ENCODE measurements at places on chromosomes 3 and 15.

DNA sequence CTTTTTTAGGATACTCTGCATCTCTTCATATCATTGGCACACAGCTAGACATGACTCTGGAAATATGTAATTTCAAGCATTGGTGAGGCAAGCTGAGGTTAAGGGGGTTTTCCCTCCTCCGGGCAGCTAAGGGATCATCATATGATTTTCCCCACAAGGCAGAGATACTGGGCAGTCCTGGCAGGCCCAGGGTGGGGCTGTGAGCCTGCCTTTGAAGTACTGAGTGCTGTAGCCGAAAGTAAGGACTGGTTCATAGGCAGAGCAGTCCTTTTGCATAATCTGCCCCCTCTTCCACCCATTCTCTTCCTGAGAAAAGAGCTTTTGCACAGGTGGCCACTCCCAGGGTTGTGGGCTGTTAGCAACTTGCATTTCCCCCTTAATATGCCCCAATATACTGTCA, 168.8 kb upstream of the MANF start:
- no peak for DNase-seq

DNA sequence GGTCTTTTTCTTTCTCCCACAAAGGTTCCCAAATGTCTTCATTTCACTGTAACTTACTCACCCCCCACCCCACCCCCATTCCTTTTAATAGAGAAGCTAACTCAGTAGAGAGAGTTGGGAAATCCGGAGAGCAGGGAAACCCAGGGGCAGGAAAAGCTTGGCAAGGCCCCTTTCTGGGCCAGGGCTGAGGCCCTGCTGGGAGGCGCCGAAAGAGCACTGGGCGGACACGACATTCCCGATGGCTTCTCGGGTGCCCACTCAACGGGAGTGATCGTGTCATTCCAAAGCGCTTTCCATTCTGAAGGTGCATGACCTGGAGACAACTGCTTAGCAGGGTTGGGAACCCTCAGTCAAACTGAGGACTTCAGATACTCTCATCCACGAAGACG, 1.6 kb upstream of the DALRD3 start:
- no peak for DNase-seq

GRCh38 chr3:160245261-160245800, 20.1 kb downstream of the C3orf80 start:
- DNase-seq = no peak

DNA sequence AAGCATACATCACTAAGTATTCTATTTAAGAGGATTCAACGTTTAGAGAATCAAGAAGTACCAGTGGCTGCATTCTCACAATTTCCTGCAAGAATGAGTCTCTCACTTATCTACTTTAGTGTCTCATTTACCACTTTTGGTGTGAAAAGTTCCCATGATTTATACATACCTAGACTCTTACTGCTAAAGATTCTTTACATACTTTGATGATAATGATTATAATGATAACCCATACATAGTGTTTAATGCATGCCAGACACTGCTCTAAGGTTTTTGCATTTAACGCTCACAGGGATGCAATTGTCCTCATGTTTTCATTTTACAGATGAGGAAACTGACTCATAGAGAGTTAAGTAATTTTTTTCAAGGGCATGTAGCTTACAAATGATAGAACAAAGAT, 133.6 kb downstream of the TMEM108 start:
- no peak for DNase-seq

- no peak for DNase-seq
These were observed 5.2 kb downstream of the MCTP2 start for GRCh38 chr15:94236608-94237007.

GRCh38 chr15:80208758-80209734, 43.0 kb downstream of the CTXND1 start:
- no peak for DNase-seq

- no peak for DNase-seq
These were observed 38.0 kb upstream of the GBE1 start for GRCh38 chr3:81799403-81799802.

DNA sequence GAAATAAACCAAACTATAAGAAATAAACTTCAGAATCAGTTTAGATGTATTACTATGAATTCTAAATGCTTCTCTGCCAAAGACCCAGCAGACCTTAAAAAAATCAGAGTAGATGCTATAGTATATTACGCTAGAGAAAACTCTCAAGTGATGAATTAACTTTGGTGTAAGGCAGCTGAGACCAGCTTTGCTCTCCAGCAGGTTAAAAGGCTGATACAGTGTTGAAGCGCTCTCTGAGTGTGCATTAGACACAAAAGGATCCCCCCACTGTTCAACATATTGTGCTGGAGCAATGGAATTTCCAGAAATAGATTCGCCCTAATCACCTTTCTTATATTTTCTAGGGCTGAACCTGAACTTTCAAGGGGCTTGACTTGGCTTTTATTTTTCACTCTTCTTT, 190.0 kb downstream of the EFHB start:
- no peak for DNase-seq

DNA sequence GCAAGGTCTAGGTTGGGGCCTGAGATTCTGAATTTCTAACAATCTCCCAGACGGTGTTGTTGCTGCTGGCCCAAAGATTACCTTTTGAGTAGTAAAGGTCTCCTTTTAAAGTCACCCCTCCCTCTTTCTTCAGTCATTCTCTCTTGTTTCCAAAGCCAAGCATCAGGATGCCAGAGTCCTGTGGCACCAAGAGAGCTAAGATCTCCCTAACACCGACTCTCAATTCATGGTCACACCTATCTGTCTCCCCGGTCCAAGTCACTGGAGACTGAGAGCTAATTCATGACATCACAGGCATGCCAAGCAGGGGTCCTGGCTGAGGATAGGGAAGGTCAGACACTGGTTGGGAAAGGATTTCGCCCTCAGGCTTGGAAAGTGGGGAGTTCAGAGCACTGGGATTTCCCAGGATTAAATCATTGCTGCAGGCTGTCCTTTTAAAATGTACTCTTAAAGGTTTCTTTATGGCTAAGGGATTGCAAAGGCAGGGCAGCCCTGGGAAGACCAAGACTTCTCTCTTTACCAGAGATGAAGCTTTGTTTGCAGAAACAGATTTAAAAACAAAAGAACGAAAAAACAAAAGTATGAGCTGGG, 7.3 kb downstream of the SHOX2 start:
- DNase-seq = no peak

DNA sequence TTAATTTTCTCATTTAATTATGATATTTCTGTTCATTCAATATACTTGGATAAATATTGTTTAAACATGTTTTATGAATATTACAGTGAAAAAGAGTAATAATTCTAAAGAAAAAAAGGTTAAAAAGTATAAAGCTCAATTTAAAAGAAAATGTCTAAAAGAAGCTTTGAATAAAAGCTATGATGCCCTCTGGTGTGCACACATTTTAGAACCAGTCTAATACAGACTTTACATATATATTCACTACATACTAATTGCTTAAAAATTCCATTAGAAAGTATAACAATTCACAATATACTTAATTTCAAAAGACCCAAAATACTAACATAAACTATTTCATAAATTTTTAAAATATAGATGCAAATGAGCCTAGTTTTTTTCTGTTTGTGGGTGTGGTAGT, 909.1 kb upstream of the ROBO1 start:
- DNase-seq = no peak

DNA sequence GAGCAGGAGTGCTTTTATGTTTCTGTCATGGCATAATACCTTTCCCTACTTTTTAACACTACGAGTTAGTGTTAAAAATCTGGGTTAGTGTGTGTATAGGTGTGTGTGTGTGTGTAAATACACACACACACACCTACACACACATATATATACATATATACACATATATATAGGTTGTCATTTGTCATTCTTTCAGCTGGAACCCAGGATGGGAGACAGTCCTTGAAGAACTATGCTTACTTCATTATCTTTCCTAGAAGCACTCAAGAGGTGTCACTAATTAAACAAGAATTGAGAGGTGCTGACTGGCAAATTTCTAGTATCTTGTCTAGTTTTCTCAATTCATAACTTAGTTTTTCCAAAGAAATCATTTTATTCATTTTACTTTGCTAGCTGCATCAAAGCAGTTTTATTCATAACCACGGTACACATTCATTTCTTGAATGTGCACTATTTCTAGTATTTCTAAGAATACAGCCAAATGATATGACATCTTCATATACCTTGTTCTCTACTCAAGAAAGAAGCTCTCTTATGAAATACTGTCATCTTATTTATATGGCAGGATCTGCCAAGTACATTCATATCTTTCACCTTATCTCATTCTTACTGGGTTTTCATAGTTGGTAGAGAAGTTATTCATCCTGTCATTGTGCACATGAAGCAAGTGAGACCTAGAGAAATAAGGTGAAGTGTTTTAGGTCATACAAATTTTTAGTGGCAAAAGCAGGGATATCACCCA, 46.6 kb downstream of the ISL2 start:
- DNase-seq = no peak

DNA sequence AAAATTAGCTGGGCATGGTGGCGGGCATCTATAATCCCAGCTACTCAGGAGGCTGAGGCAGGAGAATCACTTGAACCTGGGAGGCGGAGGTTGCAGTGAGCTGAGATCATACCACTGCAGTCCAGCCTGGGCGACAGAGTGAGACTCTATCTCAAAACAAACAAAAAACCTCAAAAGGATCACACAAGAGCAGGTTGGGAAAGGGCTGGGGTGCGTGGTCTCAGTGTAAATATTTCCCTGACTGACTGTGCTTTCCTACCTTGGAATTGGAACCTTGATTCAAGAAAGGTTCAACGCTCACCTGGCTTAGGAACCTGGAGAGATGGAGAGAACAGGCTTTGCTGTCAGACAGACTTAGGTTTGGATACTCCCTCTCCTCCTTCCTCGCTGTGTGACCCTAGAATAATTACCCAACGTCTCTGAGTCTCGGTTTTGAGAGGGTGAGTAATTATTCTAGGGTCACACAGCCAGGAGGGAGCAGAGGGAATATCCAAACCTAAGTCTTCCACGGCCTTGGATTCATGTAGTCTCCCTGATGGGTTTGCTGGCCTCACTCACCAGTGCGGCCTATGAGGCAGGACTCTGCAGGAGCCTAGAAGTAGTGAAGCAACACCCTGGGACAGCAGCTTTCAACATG, 24.6 kb downstream of the CYP19A1 start:
- no peak for DNase-seq

GRCh38 chr3:196559826-196560225, 8.5 kb downstream of the WDR53 start:
- DNase-seq = no peak

DNA sequence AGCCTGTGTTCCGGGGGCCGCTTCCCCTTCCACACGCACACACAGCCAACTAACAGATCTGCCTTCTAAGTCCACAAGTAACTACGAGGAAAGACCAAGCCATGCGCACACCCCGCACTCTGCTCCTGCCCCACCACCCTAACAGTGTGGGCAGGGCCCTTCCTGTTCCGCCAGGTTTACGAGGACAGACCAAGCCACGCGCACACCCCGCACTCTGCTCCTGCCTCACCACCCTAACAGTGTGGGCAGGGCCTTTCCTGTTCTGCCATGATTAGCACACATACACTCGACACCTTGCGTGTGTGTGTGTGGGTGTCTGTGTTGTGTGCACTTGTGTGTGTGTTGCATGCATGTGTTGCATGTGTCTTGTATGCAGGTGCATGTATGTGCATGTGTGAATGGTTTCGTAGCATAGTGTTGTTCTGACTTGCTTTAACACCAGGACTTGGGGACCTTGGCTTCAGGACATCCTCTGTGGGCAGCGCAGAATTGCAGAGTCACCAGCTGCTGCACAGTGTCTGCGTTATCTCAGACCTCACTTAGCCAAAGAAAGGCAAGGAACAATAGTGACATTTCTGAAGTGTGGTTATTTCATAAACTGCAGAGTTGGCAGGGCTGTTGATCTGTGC, 114.4 kb downstream of the CHSY1 start:
- no peak for DNase-seq

DNA sequence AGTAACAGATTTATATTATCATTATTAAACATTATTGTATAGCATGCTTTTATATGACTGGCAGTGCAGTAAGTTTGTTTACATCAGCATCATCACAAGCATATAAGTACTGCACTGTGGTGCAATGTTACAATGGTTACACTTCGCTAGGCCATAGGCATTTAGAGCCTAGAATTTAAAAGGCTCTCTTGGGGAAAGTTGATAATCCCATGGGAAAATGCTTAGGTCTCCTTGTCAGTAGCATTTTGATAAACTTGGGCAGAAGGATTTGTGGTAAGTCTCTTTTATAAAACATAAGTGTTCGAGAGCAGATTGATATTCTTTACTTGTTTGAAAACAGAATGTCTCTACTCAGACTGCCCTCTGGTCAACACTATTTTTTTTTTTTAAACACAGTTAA, 7.5 kb downstream of the DTWD1 start:
- DNase-seq = no peak

DNA sequence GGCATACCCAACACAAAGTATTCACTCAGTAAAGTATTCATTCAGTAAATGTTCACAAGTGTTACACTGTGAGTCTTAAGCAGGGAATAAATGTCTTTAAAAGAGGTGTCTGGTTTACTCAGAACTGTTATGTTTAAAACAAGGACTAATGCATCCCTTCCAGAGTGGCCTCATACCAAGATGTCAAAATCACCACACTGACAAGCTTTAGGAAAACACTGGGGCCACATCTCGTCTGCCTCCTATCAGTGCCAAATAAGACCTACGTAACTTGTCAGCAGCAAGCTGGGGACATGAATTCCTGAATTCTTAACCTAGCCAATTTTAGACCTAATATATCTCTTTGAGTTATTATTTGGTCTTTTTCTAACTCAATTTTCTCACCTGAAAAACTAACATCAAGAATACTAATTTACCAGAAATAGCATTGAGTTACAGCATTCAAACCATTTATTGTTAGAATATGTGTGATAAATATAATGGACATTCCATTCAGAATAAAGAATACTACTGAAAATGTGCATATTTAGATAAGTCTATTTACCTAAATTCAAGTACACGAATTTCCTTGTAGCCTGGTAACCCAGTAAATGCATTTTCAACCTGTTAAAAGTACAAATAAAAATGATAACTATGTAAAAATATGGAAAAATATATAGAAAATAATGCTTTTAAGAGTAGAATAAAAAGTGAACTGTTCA, 51.3 kb downstream of the IMPG2 start:
- no peak for DNase-seq

DNA sequence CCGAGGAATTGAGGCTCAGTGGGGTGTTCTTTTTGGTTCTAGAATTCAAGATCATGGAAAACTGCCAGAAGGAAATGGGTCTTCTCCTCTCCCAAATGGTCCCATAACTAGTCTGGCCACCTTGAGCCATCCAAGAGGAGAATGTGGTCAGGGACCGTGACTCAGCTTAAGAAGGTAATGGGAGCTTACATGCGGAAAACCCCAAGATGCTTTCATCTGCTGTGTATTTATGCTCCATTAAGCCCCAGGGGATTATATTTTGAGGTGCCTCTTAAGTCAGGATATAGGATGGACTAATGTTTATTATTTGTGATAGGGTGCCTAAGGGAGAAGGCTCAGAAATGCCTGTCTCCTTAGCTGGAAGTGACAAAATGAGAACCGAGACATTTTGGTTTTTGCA, 39.2 kb upstream of the DLG1 start:
- DNase-seq = no peak
